ENCODE measurements at places on chromosomes 13 and 19.

DNA sequence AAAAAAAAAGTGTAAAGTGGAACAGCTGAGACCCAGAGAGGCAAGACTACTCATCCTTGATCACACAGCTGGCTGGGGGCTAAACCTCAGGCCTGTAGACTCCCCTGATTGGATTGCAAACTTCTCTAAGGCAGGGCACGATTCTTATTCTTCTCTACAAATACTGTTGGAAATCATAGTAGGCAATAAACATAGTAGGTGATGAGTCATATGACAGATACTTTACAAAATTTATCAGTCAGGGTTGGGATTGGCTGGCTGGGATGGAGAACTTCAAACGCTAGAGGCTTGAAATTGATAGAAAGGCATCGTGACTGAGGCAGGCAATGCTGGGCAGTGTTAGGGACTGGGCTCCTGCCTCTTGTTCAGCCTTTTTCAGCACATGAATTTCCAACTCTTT, 5.9 kb upstream of the MATK start:
- no peak for DNase-seq

DNA sequence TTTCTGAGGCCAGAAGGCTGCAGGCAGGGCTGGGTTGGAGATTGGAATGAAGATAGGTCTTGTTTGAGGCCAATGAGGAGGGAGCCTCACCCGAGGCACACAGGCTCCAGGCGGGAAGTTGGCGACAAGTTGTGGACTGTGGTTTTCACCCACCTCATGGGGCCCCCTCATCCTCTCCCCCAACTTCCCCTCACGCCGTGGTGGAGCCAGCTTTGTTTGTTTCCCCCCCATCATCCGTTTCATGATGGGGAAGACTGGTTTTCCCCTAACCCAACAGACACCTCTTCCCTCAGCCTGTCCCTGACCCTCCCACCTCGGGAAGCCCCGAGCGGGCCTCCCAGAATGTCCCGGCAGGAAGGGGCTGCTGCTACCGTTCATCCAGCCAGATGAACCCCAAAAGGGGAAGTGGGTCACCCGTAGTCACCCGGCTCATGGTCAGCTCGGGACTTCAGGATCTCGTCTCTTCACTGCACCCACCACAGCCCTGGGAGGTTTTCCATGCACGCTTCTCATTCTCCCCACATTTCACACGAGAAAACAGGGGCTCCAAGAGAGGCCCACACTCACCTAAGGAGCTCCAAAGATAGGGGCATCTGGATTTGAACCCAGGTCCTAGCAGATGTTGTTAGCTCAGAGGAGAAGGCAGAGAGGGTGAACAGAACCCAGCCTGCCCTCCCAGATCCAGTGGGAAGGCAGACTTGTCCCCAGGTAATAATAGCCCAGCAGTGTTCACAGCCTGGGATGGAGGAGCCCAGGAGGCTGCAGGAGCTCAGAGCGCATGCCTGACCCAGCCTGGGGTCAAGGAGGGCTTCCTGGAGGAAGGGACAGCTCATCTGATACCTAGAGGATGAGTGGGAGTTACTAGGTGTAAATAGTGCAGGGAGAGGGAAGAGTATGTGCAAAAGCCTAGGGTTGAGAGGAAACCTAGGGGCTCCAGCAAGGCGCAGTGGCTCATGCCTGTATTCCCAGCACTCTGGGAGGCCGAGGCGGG, 23.5 kb downstream of the CEACAM16 start:
- DNase-seq = no peak

DNA sequence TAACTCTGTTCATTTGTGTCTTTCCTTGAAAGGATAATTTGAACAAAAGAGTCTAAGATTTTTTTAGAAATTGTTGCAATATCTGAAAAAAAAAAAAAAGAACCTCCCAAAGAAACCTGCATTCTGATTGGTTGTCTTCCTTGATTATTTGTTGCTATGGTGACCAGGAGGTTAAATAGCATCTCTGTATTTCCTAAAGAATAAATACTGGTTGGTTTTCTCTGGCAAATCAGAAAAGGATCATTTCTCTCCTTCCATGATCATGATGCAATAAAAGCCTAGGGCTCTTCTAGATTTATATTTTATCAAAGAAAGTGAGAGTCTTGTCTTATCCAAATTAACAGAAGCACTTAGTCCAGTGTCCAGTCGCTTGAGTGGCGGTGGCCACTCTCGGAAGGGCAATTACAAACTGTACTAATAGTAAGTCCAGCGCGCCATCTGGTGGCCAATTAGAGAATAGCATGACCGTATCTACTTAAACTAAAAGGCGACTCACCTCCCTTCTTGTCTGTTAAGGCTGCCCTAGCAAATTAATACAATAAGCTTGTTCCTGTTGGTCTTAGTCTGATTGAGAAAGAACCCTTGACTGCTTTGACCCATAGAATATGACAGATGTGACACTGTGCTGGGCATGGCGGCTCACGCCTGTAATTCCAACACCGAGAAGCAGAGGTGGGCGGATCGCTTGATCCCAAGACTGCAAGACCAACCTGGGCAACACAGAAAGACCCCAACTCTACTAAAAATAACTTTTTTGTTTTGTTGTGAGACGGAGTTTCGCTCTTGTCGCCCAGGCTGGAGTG, 47.0 kb upstream of the PNMA8B start:
- DNase-seq = peak; percentile 67

DNA sequence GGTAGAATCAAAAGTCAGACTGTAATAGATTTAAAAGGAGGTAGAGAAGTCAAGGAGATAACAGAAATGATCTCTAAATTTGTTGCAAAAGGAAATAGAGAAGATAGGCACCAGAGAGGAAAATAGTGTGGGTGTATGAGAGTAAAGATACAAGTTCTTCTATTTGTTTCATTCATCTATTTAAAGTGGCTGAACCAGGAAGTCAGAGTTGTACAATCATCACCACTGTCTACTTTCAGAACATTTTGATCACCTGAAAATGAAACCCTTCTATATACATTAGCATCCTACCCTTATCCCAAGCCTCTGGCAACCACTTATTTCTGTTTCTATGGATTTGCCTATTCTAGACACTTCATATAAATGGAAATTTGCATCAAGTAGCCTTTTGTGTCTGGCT, 36.7 kb downstream of the INTS6 start:
- DNase-seq = no peak

- DNase-seq = no peak
These were observed 20.6 kb downstream of the PBX4 start for GRCh38 chr19:19597809-19598306.

GRCh38 chr13:76512721-76513145, 373.5 kb downstream of the KCTD12 start:
- no peak for DNase-seq

- no peak for DNase-seq
These were observed 21.3 kb upstream of the SLC1A5 start for GRCh38 chr19:46809534-46810272.

- no peak for DNase-seq
These were observed 1.6 kb downstream of the GATAD2A start for GRCh38 chr19:19406878-19407632.

DNA sequence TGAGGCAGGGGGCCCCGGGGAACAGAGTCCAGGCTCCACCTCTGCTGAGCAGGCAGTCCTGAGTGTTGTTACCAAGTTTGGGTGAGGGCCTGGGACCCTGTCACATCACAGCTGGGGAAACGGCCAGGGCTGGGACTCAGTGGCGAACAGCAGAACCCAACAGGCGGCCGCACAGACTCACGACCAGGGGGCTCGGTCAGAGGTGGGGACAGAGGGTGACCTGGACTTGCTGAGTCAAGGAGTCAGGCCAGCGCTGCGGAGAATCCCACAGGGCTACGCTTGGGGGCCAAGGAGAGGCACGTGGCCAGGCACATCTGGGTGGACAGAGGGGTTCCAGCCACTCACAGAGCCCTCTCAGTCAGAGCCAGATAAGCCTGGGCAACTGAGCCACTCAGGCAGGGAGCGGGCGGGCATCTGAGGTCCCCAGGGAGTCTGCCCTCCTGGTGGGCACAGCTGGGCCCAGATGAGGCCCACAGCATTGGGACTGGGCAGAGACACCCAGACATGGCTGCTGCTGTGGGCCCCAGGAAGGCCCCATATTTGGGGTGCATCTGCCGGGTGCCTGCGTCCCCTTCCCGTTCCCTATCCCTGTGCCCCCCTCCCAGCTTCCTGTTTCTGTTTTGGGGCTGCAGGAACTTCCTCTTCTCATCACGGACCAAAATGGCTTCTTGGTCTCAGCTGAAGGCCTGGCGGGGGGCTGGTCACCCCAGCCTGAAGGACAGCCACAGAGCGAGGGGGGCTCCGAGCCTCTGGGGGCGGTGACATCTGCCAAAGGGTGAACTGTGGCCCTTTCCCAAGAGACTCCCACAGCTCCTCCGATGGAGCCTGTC, 34.0 kb downstream of the CEBPA start:
- no peak for DNase-seq

GRCh38 chr13:99688776-99689175, 187.5 kb downstream of the TM9SF2 start:
- DNase-seq = no peak

GRCh38 chr13:51222037-51222685, at the start of gene FAM124A:
FAM124A (plus strand) TSS chr13:51222398; CDS start chr13:51222502, 104 bp downstream.
- DNase-seq = peak; percentile 22

DNA sequence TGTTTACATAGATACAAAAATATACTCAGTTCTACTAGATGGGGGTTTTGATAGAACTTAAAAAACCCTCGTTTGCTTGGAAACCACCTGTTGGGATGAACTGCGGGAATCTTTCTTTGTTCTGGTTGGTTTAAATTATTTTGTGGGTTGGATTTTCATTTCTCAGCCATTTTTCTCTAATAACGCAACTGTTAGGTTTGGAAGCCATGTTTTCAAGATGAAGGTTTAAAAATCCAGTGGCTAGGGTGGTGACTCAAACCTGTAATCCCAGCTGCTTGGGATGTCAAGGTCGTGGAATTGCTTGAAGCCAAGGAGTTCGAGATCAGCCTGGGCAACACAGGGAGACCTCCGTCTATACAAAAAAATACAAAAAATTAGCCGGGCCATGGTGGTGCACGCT, 1.6 kb downstream of the URI1 start:
- DNase-seq = no peak

DNA sequence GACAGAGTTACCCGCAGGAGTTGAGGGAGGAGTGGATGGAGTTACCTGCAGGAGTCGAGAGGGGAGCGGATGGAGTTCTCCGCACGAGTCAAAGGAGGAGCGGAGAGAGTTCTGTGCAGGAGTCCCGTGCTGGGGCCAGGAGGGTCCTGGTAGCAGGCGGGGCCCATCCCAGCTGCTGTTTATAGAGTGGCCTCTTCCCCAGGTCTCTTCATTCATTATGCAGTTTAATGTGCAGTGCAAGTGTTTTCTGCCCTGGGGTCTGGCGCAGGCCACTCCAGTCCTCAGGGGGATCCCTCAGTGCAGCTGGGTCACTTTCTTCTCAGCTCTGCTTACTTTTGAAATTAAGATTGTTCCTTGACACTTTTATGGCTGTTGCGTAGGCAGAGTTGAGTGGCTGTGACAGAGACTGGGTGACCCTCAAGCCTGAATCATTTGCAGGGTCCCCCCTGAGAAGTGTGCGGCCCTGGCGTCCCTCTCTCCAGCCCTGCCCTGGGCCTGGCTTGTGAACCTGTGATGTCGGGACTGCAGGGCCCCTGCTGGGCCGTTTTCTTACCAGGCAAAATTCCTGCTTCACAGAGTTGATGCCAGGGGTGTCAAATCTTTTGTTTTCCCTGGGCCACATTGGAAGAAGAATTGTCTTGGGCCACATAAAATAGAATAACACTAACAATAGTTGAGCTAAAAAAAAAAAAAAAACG, 17.9 kb downstream of the TFDP1 start:
- DNase-seq = no peak

DNA sequence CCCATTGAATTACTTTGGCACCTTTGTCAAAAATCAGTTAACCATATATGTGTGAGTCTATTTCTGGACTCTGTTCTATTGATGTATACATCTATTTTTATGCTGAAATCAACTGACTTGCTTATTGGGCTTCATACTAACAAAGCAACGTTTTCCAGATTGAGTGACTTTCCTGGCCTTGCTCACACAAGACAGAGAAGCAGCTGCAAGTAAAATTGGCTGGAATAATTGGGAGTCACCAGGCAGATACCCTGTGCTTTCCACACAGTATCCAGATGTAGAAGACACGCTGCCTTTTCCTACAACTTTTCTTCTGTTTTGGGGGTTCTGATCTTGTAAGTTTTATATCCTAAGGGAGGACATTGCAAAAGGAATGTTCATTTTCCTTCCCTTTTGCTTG, 11.2 kb downstream of the METTL21C start:
- no peak for DNase-seq

- DNase-seq = no peak
These were observed 1246.5 kb downstream of the UQCRFS1 start for GRCh38 chr19:27966390-27966816.

- DNase-seq = no peak
These were observed 15.4 kb upstream of the CD22 start for GRCh38 chr19:35313587-35313986.

- DNase-seq = no peak
These were observed 69.1 kb upstream of the SLC15A1 start for GRCh38 chr13:98821372-98822224.

DNA sequence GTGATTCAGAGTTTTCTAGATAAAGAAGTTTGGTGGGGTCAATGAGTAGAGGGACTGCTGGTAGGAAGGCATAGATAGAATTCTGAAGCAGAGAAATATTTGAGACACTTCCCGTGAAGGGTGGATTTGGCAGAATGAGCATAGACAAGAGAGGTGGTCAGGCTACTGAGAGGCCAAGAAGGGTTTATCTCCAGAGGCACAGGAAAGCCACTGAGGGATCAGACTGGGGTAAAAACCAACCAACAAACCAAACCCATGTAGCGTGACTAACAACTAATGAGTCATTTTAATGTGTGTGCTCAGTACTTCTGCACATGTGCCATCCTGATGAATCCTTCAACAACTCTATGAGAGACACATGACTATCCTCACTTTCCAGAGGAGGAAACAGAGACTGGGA, 60.0 kb upstream of the SERP2 start:
- no peak for DNase-seq

- DNase-seq = no peak
These were observed 10.4 kb downstream of the PRKCG start for GRCh38 chr19:53892301-53892980.

- DNase-seq = no peak
These were observed 20.9 kb downstream of the SIN3B start for GRCh38 chr19:16850133-16850532.

GRCh38 chr19:6723108-6723618, 2.7 kb upstream of the C3 start:
- no peak for DNase-seq

GRCh38 chr13:45926741-45927140, 75.2 kb upstream of the SIAH3 start:
- no peak for DNase-seq

DNA sequence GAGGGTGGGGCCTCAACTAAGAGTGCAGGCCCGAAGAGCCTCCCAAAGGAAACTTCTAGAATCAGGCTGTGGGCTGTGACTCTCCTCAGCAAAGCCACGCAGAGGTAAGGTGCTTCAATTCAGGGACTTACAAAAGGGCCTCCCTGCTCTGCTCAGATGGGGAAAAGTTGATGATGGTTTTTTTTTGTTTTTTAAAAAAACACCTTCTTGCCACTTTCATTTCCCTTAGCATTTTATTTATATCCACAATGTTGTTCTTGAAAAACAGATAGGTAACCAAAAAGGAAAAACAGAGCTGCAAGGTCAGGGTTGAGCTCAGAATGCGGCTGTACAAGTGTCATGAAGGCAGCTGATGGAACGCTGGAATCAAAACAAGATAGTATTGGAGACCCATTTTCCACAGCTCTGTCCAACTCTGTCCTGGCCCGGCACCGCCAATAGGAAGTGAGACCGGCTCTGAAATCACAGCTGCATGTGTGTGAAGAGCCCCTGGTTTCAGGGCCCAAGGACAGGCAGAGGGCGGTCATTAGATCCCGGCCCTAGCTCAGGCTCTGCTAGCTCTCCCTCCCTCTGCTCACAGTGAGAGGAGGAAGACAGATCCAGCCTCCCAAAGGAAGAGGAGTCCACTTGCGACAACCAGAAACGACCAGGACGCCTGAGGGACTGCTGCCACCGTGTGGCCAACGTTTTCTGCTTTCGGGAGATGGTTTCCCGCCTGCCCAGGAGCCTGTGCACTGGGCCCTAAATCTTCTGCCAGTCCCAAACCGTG, 58.3 kb downstream of the KLF2 start:
- DNase-seq = peak; percentile 30

Data from NCI-H2107 (cell line).